T-helper 22 cell (primary cell): ENCODE measurements at places on chromosomes 4 and X.
A peak's percentile ranks its signal among the peaks of the same experiment; 100 is the strongest.

DNA sequence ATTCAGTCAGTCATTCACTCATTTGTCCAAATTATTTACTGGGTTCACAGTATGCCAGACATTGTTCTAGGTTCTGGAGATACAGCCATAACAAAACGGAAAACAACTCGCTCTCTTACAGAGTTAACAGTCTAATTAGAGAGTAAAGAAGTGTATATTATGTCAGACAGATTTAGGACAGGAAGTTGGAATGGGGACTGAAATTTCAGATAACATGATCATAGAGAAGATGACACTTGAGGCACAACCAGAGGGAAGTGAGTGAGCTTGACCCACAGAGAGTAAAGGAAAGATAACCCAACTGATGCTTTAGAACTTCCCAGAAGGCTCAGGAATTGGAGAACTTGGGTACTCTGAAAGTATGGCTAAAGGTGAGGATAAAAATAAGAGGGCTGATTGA is 139.4 kb downstream of the ZAR1 start:
- DNase-seq, result no peak

- no peak for DNase-seq
Measured at GRCh38 chr4:178255172-178255571, 812.9 kb upstream of the AGA start.

DNA sequence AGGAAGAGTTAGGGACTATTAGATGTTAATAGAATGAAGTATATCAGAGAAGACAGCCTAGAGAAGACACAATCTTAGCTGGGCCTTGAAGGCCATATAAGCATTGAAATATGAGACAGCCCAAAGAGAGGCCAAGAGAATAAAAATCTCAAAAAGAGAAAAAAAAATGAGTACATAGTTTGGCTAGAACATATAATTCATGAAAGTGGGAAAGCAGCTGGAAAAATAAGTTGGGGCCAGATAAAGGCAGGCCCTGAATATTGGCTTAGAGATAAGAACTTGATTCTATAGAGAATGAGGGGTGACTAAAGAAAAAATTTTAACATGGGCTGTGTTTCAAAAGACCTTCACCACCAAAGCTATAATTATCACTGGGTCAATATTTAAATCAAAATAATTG is 7.4 kb upstream of the UTP3 start:
- DNase-seq, result no peak

- peak; percentile 54 for DNase-seq
Measured at GRCh38 chrX:9340598-9341290, 124.1 kb upstream of the TBL1X start.

GRCh38 chr4:11011249-11011648 is 326.7 kb upstream of the CLNK start:
- DNase-seq, result no peak

GRCh38 chrX:25083661-25084060 is 67.9 kb upstream of the ARX start:
- no peak for DNase-seq

DNA sequence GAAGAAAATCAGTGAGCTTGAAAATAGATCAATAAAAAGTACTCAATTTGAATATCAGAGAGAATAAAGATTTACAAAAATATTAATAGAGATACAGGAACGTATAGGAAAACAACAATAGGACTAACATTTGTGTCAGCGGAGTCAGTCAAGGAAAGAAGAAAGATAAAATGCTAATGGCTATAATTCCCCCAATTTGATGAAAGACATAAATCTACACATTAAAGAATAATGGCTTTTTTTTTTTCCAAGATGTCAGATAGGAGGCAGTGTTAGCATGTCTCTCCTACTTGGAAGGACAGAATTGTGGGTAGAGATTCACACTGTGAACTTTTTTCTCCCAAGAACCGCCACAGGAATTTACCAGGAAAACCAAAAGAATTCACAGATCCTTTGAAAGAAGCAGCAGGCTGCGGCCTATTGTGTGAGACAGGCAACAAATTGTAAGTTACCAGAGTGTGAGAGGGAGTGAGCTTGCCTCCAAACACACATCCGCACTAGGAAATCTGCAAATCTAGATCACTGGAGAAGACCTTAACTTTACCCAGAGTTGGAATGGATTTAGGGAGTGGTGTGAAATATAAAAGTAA is 249.9 kb downstream of the PRDM5 start:
- no peak for DNase-seq

- DNase-seq, result no peak
Measured at GRCh38 chr4:11105715-11106114, 323.0 kb downstream of the HS3ST1 start.

DNA sequence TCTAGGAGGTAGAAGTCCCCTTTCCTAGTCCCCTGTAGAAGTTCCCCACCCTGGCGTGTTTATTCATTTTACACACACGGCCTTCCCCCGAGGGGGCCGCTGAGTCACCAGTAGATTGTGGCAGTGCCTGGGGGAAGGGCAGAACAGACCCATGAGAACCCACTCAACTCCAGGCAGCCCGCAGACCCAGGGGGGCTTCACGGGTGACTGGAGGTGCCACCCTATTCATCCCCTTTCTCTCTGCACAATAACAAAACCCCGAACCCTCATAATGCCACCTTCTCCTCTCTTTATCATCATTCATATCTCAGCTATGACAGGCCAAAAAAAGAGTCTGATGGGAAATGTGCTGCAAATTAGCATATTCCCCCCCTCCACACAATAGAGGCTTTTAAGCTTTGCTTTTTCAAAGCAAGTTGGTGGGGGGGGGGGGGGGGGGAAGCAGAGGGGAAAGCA is 20.4 kb upstream of the GPM6B start:
- no peak for DNase-seq
